ENCODE measurements at places on chromosomes 16 and 17. TPM values are rescaled to one million over a fixed set of nuclear protein-coding genes. Genes with fewer than 3 reads are reported as not detected.

DNA sequence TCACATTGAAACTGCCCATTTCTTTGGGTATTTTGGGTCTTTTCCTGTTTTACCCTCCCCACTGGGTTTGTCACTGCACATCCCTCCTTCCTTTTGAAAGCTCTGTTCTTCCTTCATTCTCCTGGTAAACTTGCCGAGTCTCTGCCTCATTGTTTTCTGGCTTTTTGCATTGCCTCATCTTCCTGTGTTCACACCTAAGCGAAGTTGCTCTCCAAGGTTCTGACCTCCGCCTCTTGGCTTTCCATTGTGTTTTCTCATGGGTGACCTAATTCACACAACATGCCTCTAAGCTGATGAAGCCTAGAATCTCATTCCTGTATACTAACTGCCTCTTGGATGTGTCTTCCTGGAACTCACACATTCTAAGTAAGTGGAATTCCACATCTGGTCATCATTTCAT lies 1096.1 kb upstream of the EEF2KMT start:
- H3K27ac ChIP-seq, result no peak overlapping the region
- peak; percentile 1 for DNase-seq
- no peaks in the 10 kb centered on the region for H3K36me3 ChIP-seq
- no peak overlapping the region for H3K4me3 ChIP-seq

- H3K27ac ChIP-seq, result no peak overlapping the region
- peaks cover 9% of the 10 kb centered on the region for H3K27me3 ChIP-seq
- H3K36me3 ChIP-seq, result no peaks in the 10 kb centered on the region
- DNase-seq, result no peak
- H3K4me3 ChIP-seq, result no peak overlapping the region
Observed at GRCh38 chr17:58686980-58687379, 4.9 kb downstream of the TEX14 start.

GRCh38 chr16:49330562-49331201 lies 42.9 kb upstream of the C16orf78 start:
- H3K4me1 ChIP-seq, result no peaks in the 10 kb centered on the region
- peak; percentile 36 for DNase-seq
- no peaks in the 10 kb centered on the region for H3K27me3 ChIP-seq
- H3K4me3 ChIP-seq, result no peak overlapping the region
- H3K27ac ChIP-seq, result no peak overlapping the region

- H3K4me3 ChIP-seq, result no peak overlapping the region
- DNase-seq, result no peak
- no peaks in the 10 kb centered on the region for H3K4me1 ChIP-seq
- H3K27ac ChIP-seq, result no peak overlapping the region
- no peaks in the 10 kb centered on the region for H3K27me3 ChIP-seq
- no peaks in the 10 kb centered on the region for H3K36me3 ChIP-seq
Observed at GRCh38 chr16:17515421-17516210, 44.9 kb upstream of the XYLT1 start.

DNA sequence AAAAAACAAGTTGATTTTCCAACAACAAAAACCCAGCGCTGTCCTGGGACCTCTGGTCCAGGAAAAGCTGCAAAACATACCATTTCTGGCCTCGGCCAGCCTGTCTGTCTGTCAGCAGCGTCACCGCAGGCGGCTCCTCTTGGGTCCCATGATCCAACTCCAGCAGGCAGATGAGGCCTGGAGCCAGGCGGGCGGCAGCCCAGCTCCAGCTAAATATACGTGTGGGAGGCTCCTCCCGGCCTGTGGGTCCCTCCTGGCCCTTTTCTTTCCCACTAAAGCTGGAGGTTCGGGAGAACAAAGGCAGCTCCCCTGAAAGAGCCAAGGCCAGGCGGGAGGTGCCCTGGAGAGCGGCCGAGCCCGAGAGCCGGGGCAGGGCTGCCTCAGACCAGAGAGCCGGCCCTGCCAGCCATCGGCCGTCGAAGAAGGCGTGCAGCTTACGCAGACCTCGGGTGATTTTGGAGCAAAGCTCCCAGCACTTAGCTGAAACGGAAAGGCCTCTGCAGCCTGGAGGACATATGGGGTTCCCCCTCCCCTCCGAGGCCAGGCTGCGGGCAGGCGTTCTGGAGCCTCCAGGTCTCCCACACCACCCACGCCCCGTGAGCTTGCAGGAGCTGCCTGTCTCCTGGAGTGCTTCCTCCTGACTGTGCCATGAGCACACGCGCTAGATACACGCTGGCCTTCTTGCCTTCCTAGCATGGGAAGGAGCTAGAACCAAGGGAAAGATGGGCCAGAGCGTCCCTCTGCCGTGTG lies 19.9 kb upstream of the JPH3 start:
- H3K27ac ChIP-seq, result no peak overlapping the region
- DNase-seq, result no peak
- H3K4me1 ChIP-seq, result peaks cover 20% of the 10 kb centered on the region

- no peak for DNase-seq
- H3K4me3 ChIP-seq, result no peak overlapping the region
- H3K4me1 ChIP-seq, result peaks cover 21% of the 10 kb centered on the region
- H3K27me3 ChIP-seq, result peaks cover 23% of the 10 kb centered on the region
Observed at GRCh38 chr17:63440127-63440769, 5.9 kb downstream of the CYB561 start.

DNA sequence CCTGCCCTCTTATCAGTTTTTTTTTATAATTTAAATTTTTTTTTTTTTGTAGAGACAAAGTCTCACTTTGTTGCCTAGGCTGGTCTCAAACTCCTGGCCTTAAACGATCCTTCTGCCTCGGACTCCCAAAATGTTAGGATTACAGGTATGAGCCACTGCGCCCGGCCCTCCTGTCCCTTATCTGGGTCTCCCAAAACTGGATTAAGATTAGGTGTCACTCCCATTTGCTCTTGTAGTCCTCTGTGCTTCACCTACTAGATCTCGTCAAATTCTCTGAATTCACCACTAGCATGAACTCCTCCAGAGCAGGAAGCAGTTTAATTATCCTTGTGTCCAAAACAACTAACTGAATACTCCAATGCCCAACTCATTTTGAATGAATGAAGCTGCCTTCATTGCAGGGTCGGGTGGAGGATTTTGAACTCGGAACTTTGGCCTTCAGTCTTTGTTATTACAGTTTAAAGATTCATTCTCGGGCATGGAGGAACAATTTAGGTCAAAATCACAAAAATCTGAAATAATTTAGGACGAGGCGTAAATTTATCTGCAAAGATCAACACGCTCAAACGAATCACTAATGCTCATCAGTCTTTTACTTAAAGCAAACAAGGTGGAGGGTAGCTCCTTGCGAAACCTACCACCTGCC lies 802 bp upstream of the ATXN2L start:
- H3K4me3 ChIP-seq, result peak overlapping the region; percentile 99
- peaks cover 50% of the 10 kb centered on the region for H3K4me1 ChIP-seq
- peak overlapping the region; percentile 97 for H3K27ac ChIP-seq
- no peak for DNase-seq
- no peaks in the 10 kb centered on the region for H3K27me3 ChIP-seq
- peaks cover 10% of the 10 kb centered on the region for H3K36me3 ChIP-seq

DNA sequence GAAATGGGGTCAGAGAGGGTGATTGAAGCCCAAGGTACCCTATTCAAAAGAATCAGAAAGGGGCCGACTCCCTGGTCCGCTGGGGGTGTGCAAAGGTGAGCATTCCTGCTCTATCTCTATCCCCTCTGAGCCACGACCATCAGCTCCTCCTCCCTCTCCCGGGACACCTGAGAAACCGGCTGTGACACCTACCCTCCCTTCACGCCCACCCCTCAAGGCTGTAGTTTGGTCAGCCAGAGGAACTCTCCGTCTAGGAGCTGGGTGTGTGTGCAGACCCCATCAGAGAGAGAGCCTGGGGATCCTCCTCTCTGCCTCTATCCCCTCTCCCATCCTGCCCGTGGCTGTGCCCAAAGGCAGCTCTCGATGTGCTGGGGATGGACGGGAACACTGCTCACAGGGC lies 27.6 kb upstream of the DLX4 start:
- H3K27me3 ChIP-seq, result peaks cover 10% of the 10 kb centered on the region
- no peak overlapping the region for H3K4me3 ChIP-seq
- peaks cover 57% of the 10 kb centered on the region for H3K4me1 ChIP-seq

- H3K4me1 ChIP-seq, result peaks cover 69% of the 10 kb centered on the region
- no peaks in the 10 kb centered on the region for H3K36me3 ChIP-seq
- peak; percentile 93 for DNase-seq
Observed at GRCh38 chr17:17379197-17379991, 76.2 kb downstream of the NT5M start.

DNA sequence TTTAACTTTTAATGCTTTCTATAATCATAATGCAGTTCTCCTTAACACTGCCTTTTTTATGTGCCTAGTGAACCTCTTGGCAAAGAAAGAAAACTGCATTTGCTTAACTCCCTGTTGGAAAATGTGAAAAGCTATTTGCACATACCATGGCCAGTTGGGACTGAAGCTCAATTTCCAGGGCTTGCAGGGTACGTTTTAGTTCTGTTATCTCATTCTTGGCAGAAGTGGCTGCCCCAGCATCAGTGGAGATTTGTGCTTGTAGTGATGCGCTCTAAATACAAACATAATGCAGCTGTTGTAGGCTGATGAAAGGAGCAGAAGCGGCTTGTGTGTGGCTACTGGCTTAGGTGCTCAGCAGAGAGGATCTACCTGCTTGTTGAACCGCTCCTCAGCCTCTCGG lies 3.7 kb downstream of the KRT24 start:
- H3K4me3 ChIP-seq, result no peak overlapping the region
- peaks cover 2% of the 10 kb centered on the region for H3K27me3 ChIP-seq
- no peak overlapping the region for H3K27ac ChIP-seq
- H3K36me3 ChIP-seq, result no peaks in the 10 kb centered on the region

DNA sequence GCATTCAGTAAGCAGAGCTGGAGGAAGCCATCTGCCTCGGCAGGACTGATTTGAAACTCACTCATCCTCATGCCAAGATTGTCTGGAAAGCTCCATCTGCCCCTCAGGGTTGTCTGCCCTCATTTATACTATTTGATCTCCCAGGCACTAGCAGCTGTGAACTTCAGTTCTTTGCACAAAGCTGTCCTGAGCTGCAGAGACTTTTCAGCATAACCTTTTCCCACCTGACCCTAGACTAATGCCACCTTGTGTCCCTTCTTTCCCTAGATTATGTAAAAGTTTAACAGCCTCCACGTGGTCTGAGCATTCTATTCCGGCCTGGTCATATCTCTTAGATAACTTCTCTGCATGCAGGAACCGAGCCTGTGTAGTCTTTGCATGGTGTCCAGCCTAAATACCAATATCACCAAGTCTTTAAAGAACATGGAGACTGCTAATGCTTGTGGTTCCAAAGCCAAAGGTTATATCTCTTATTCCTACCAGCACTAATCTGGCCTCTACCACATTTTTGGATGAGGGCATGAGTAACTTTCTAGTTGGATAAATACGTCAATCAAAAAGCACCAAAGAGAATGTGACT lies 29.1 kb downstream of the STAT5A start:
- H3K36me3 ChIP-seq, result peaks cover 13% of the 10 kb centered on the region
- H3K27me3 ChIP-seq, result no peaks in the 10 kb centered on the region
- no peak overlapping the region for H3K4me3 ChIP-seq
- peaks cover 55% of the 10 kb centered on the region for H3K4me1 ChIP-seq
- H3K27ac ChIP-seq, result peak overlapping the region; percentile 6
- DNase-seq, result no peak

- no peak overlapping the region for H3K27ac ChIP-seq
- peaks cover 1% of the 10 kb centered on the region for H3K4me1 ChIP-seq
- DNase-seq, result no peak
- no peaks in the 10 kb centered on the region for H3K27me3 ChIP-seq
- peaks cover 91% of the 10 kb centered on the region for H3K36me3 ChIP-seq
Observed at GRCh38 chr17:17226451-17227265, 10.3 kb downstream of the FLCN start.

- H3K27ac ChIP-seq, result no peak overlapping the region
- peaks cover 1% of the 10 kb centered on the region for H3K27me3 ChIP-seq
- H3K4me1 ChIP-seq, result no peaks in the 10 kb centered on the region
- no peak overlapping the region for H3K4me3 ChIP-seq
Observed at GRCh38 chr17:6505425-6506142, 50.8 kb downstream of the PITPNM3 start.

DNA sequence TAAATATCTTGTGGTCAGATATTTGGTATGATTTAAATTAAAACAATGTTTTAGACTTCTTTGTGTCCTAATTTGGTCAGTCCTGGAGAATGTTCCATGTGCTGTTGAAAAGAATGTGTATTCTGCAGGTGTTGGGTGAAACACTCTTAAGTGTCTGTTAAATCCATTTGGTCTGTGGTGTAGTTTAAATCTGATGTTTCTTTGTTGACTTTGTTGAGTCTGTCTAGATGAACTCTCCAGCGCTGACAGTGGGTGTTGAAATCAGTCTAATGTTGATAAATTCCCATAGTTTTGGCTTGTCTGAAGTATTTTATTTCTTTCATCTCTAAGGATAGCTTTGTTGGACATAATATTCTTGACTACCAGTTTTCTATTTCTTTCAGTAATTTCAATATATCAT lies 18.8 kb downstream of the TANC2 start:
- no peaks in the 10 kb centered on the region for H3K36me3 ChIP-seq
- no peaks in the 10 kb centered on the region for H3K4me1 ChIP-seq
- H3K27ac ChIP-seq, result no peak overlapping the region
- H3K4me3 ChIP-seq, result no peak overlapping the region
- no peaks in the 10 kb centered on the region for H3K27me3 ChIP-seq

DNA sequence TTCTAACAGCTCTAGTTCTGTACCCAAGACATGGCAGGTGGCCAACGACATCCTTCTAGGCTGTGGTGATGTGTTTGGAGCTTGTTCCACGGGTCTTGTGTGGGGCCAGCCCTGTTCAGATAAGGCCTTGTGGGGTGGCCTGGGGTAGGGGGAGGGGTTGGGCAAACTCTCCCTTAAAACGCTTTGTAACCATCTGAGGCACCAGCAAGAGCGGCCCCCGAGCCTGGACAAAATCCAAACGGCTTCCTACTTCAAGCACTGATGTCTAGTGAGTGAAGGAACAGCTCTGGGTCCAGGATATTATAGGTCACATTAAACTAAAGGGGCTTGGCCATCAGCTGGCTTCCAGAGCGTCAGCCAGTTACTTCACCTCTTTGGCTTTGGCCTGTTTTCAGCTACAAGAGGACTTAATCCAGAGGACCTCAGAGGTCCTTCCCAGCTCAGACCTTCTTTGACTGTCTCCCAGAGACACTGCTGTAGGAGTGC lies 11.9 kb downstream of the SERPINF1 start:
- H3K4me3 ChIP-seq, result no peak overlapping the region
- no peak overlapping the region for H3K27ac ChIP-seq
- peaks cover 23% of the 10 kb centered on the region for H3K4me1 ChIP-seq
- H3K36me3 ChIP-seq, result peaks cover 41% of the 10 kb centered on the region
- no peak for DNase-seq

DNA sequence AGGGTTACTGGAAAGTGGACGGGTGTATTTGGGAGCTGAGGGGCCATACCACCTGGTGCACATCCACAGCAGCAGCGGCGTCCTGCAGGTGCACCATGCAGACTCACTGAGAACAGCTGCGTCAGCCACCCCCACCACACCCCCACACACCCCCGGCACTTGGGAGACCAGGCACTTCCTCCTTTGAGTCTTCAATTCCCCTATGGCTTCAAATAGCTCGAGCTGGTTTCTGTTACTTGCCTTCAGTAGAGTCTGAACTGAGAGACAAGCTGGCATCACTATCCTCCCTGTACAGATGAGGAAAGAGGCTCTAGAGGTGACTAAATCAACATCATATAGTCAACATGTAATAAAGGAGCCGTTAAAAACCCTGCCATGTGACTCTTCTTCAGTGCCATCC lies 15.4 kb downstream of the CUEDC1 start:
- DNase-seq, result no peak
- H3K36me3 ChIP-seq, result no peaks in the 10 kb centered on the region
- no peaks in the 10 kb centered on the region for H3K27me3 ChIP-seq
- no peak overlapping the region for H3K4me3 ChIP-seq
- no peak overlapping the region for H3K27ac ChIP-seq
- H3K4me1 ChIP-seq, result peaks cover 74% of the 10 kb centered on the region

Gene TP53TG3
- not detected for total RNA-seq

Gene HOXB1
- total RNA-seq, result not detected

Gene NPIPB8
- 0.49 TPM for total RNA-seq

Gene NHLRC4
- total RNA-seq, result 0.48 TPM

Gene SLC16A6
- total RNA-seq, result 0.67 TPM

Gene CES1
- 82.8 TPM for total RNA-seq

Gene LLGL2
- 86.7 TPM for total RNA-seq

Gene JPH3
- not detected for total RNA-seq

Gene GP1BA
- total RNA-seq, result not detected

Data from HepG2 (cell line).